ENCODE measurements at places on chromosomes 13 and 19.

- peak; percentile 26 for DNase-seq
These were observed 24.4 kb downstream of the MARK4 start for GRCh38 chr19:45275370-45275971.

- DNase-seq, result no peak
These were observed 84.6 kb downstream of the NALCN start for GRCh38 chr13:101331731-101332130.

DNA sequence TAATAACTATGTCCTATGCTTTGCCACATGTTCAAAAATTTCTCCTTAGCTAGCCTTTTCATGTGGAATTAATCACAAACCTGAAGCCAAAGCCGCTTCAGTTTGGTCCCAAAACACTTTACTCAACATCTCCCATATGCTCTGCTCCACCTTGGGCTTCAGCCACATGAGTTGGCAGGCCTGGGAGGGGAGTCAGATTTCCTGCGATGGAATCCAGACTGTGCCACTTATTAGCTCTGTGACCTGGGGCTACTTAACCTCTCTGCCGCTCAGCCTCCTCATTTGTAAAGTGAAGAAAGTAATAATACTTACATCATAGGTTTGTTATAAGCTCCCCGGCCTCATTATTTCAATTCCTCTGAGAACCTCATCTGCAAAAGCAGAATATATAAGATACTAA is 272.0 kb downstream of the LMO7 start:
- DNase-seq, result no peak

- no peak for DNase-seq
These were observed 14.9 kb downstream of the SH3GL1 start for GRCh38 chr19:4385291-4386040.

GRCh38 chr13:76833441-76833954 is 52.7 kb downstream of the KCTD12 start:
- DNase-seq, result no peak

DNA sequence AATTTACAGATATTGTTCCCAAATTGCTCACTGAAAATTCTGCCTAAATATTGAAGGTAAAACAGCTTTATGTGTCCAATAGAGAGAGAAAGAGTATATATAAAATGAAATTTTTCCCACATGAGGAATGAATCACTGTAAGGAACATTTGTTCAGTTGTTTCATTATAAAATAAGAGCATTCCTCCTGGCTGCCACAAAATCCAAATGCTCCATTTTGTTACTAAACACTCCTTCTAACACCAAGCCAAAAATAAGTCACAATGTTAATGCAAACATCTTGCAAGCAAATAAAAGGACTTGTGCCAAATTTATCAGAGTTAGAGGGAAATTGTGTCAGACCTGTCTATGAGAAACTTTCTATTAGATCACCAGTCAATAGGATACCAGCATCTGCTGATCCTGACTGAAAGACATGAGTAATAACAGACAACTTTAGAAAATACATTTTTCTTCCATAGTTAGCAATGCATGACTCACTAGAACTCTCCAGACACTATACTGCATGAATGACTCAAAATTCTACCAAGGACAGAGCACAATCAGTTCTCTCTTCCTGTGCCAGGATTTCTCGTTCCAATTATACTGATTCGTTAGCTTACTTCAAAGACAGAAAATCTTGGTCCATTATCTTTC is 83.5 kb upstream of the FNDC3A start:
- DNase-seq, result peak; percentile 69

Data from fibroblast of skin of left biceps (primary cell).